ENCODE measurements at places on chromosomes 2 and 18. TPM values are rescaled to one million over a fixed set of nuclear protein-coding genes. Genes with fewer than 3 reads are reported as not detected.
A peak's percentile ranks its signal among the peaks of the same experiment; 100 is the strongest.

Gene PSMA8
- not detected for polyA plus RNA-seq

Gene OST4
- polyA plus RNA-seq, result 205 TPM

Gene DHX57
- 59.9 TPM for polyA plus RNA-seq

Gene CCDC85A
- 1.2 TPM for polyA plus RNA-seq

Gene GCG
- polyA plus RNA-seq, result not detected

Gene C2orf78
- polyA plus RNA-seq, result not detected

Gene TANC1
- 64.8 TPM for polyA plus RNA-seq

Gene CD28
- 1.9 TPM for polyA plus RNA-seq

Gene MAP3K19
- 0.73 TPM for polyA plus RNA-seq

Gene TEKT4
- polyA plus RNA-seq, result 0.20 TPM

DNA sequence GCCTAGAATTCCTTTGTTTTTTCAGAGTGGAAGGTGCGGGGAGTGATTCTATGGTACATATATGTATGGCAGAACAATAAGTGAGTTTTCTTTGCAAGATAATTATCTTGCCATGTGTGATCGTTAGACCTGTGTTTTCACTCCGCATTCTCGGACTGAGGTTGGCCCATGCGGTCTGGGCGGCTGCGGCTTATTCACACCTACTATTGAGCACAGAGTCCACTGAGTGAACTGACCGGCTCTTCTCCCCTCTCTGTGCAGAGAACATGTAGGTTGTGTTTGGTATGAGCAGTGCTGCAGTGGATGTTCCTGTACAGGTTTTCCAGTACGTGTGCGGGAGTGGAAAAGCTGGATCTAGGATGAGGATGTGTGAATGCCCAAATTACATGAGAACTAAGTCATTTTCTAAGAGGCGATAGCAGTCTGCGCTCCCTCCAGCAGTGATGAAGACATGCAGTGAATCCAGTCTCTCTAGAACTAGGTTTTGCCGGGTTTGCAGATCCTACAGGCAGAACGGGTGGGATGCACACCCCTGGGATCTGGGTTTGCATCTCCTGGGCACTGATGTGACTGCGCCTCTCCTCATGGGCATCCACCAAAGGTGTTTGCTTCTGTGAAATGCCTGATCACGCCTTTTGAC is 27.1 kb downstream of the MTERF4 start:
- no peak for DNase-seq

- no peak for DNase-seq
These were observed 1228.1 kb upstream of the GYPC start for GRCh38 chr2:125427721-125428315.

- peak; percentile 41 for DNase-seq
These were observed 174.0 kb downstream of the SMAD2 start for GRCh38 chr18:47756364-47757016.

DNA sequence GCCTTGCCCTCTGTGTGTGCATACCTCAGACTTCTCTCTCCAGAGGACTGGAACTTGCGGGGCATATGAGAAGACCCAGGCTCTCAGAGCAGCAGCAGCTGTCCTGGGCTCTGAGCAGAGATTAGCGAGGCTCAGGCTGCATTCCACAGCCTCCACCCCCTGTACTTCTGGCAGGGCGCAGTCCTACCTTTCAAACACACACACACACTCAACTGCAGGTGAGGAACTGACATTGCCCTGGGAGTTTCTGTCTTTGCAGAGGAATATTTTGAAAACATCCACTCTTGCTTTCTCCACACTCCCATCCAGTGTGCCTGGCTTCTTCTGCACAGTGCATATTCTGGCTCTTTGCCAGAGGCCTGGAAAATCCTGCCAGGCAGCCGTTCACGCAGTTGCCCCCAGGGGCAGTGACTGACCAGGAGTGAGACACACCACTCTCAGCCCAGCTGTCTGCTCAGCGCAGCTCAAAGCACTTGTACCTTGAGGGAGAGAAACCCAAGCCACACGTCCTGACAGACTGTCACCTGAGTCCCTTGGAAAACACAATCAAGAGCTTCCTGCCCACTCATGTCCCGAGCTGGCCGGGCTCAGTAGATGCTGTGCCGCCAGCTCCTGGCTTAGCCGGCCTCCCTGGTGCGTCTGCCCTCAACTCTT is 460.8 kb downstream of the RNF144A start:
- peak; percentile 53 for DNase-seq

- no peak for DNase-seq
These were observed 38.6 kb downstream of the SIGLEC15 start for GRCh38 chr18:45864081-45864480.

- DNase-seq, result no peak
These were observed 50.7 kb downstream of the LIPG start for GRCh38 chr18:49612515-49613033.

- DNase-seq, result peak; percentile 84
These were observed at the start of gene MTX2 for GRCh38 chr2:176269319-176270099. Gene MTX2 (plus strand): TSS chr2:176269442. CDS start chr2:176269630, 188 bp downstream.

- no peak for DNase-seq
These were observed 397.3 kb downstream of the ARHGAP15 start for GRCh38 chr2:143526498-143526897.

GRCh38 chr18:48410095-48410920 is 1.1 kb upstream of the ZBTB7C start:
- peak; percentile 87 for DNase-seq

GRCh38 chr2:160044728-160045127 is 17.7 kb downstream of the PLA2R1 start:
- DNase-seq, result no peak

DNA sequence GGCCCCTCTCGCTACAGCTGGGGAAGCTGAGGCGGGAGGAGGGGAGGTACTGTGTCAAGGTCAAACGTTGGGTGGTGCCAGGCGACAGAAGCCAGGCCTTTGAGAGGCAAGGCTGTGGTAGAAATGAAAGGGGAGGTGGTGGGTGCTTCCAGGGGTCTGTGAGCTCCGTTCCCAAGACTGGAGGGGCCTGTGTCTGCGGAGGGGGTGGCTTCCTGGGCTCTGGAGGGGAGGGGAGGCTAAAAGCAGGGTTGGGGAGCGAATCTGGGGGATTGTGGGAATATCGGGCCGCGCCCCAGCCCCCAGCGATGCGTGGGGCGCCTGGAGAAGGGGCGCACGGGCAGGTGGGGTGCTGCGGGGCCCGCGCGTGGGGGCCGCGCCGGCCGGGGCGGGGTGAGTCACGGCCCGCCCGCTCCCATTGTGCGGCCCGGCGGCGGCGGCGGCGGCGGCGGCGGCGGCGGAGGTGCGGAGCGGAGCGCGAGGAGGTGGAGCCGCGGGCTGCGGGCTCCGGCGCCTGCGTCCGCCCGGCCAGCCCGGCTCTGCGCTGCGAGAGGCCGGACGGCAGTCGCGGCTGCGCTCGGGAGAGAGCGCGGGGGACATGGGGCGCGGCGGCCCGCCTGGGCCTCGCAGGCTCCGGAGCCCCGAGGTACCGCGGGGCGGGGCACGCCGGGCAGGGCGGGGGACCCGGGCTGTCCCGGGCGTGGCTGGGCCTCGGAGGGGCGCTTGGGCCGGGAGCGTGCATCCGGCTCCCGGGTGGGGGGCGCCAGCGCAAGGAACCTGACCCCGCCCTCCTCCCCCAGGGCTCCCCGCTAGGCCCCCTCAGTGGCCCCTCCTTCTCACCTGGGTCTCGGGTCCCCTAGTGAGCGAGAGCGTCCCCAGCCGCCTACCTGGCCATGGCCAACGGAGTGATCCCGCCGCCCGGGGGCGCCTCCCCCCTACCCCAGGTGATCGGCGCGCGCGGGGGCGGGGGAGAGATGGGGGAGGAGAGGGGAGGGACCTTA is at the start of gene SLC4A3:
TSS of gene SLC4A3 (plus strand) at position 528 of the 998 bp plus-strand sequence. CDS start at position 891, 363 bp downstream.
- DNase-seq, result no peak

GRCh38 chr2:232634206-232635150 is 1.1 kb downstream of the EFHD1 start:
- no peak for DNase-seq
